Liver (tissue), 10 donors: ENCODE measurements at places on chromosomes 2 and 18. TPM values are rescaled to one million over a fixed set of nuclear protein-coding genes. Genes with fewer than 3 reads are reported as not detected.

GRCh38 chr2:71070294-71071093 is 2.0 kb downstream of the NAGK start:
- DNase-seq: no peak

ASTL gene
- total RNA-seq: not detected

FAP gene
- 0.23 TPM for total RNA-seq

DNA sequence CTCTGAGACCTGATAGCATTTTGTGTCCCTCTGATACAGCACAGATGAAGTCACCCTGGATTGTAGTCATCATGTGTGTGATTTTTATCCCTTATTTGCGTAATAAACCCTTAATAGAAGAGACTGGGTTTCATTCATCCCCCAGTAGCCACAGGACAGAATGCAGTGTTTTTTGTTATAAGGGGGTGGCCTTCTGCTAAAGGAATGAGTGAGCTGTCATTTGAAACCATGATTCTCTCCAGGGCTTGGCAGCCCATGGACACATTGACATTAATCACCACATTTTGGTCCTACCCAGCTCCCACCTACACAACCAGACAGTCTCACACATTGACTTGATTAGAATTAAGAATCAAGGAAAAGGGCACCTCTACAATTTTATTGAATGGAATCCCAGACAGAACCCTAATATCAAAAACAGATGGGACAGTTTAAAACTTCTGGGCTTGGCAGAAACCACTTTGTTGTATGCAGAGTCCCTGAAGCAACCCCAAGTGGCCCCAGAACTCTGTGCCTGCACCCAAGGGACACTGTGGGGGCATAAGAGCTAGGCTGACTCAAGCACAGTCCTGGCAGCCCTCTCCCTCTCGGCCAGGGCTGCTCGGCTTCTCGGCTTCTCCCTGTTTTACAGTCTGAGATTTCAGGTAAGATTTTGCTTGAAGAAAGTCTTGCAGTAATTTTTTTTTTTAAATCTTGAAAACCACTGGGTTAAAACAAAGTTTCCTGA is 254.0 kb upstream of the SLC14A2 start:
- DNase-seq: no peak

LDLRAD4 gene
- 15.6 TPM for total RNA-seq

DNA sequence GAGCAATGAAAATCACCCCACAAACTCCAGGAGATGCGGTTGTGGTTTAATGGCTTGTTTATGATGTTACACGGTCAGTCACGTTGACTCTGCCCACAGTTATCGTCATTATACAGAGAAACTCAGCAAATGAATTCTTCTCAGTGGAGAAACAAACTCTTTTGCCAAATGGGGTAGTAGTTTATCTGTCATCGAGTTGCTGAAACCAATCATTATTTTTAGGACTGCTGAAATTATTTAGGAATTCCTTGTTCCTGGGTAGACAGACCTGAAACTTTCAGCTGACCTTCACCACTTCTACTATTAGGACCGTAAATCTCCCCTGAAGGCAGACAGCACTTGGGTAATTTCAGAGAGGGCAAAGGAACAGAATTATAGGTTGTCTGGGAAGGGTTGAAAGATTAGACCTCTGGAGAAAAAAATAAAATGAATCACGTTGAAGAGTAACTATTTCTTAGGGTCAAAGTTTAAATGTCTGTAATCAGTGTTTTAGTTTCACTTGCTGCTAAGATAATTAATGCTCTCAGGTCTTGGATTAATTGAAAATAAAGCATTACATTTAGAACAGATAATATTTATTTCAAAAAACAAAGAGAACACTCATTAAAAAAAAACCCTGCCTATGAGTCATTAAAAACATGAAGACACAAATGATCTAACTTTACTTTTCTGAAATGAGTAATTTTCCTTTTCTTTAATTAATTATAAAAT is 52.1 kb upstream of the LYPD6 start:
- DNase-seq: no peak

ACMSD gene
- total RNA-seq: 11.9 TPM

GRCh38 chr2:23219666-23220065 is 165.3 kb upstream of the KLHL29 start:
- no peak for DNase-seq

DNA sequence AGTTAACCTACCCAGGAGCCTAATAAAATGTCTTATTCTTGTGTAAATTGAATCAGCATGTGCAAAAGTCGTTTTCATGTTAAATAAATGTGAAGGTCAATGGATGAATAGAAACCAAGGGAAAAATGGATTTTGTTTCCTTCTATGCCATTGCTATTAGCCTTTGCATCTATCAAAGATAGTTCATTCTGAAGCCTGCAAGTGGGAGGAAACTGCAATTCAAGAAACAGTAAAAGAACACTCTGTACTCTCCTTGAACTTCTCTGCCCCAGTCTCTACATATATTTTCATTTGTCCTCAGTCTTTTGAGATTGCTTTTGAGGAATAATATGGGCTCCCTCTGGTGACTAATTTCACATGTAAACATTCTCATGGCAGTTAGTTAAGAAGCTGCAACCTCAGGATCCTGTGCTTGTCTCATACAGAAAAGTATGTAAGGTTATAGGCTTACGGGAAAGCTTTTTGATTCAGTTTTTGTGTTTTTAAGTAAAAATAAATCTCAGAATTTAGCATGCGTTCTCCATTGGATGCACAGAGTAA is 1590.0 kb upstream of the LRRTM1 start:
- no peak for DNase-seq

GRCh38 chr18:60292186-60292585 is 80.4 kb downstream of the MC4R start:
- no peak for DNase-seq

DNA sequence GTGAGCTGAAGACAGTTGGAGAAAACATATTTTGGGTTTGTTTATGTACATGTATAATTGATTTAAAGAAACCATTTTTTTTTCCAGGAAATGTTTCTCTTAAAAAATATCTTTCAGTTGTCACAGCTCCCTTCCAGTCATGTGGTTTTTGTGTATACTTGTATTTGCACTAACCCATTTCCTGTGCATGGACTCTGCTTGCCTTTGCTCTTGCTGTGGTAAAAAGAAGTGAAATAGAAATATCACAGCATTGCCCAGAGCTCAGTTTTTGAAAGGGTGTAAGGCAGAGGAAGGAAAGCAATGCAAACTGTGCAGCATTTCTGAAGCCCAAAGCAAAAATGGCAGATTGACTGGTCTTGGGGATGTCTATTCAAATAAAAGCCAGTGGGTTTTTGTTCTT is 10.4 kb upstream of the DOCK10 start:
- no peak for DNase-seq

- DNase-seq: no peak
Observed at GRCh38 chr2:65823511-65823910, 391.1 kb upstream of the SPRED2 start.

DNA sequence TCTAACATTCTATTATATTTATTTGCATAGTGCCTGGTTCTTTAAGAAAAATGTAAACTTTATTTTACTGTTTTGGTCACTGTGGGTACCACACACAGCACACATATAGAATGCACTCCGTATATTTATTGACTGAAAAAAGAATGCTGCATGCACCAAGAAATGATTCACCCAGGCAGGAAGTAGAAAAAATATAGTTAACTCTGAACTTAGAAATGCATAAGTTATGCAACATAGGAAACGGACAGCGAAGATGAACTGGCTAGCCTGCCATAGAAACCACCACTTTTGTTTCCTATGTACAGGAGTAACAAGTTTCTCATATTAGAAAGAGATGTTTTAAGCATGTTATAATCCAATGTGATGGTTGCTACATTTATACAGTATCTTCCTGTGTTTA is 635.8 kb downstream of the DSC3 start:
- DNase-seq: no peak

DNA sequence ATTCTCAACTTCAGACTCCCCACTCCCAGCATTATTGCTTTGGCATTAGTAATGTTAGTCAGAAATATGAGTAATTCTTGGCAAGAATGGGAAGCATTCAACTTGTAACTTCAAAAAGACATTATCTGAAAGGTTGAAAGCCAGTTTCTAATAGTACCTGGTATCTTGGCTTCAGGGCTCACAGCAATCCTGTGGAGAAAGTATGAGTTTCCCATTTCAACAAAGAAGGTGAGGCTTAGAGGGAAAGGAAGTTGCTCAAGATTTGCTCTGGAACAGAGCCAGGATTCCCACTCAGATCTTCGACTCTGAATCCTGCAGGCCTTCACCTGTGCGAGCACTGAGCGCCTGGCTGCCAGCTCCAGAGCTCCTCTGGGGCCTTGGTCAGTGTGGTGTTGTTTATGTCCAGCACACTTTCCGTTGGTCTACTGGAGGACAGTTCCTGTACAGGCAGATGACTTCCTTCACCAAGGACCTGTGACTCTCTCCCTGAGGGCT is 136.1 kb downstream of the MCFD2 start:
- no peak for DNase-seq

DNA sequence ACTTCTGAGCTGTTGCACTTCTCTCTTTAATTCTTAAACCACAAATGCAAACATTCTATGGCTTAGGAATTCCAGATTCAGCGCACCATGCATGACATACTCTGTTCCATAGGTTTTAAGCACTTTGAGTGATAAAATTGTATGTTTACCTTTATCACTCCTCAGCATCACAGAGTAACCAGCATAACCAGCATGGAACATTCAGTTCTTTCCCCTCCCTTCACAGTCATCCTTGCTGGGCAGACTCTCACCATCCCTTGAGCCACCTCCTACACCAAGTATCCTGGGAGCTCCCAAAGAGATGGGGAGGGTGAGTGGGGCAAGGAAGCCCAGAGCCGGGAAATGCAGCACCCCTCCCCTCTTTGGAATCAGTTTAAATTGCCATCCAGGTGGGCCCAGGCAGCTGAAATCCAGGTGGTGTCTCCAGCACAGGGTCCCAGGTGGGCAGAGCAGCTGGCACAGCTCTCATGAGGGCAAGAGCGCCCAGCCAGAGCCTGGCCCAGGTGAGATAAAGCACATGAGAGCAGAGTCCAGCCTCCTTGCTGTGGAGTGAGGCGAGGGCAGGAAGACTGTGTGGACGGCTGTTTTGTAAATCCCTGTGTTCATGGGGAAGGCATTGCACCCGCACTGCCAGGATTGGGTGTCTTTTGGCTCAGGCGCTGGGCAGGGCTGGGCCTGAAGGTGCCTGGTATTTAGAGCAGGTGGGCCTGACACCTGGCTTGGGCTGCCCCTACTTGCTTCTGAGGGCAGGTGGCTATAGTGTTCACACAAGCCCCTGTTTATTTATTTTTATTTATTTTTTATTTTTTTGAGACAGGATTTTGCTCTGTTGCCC is 36.8 kb downstream of the LAMA3 start:
- no peak for DNase-seq

- no peak for DNase-seq
Observed at GRCh38 chr18:28063926-28064325, 113.0 kb downstream of the CDH2 start.

GKN1 gene
- not detected for total RNA-seq

DNA sequence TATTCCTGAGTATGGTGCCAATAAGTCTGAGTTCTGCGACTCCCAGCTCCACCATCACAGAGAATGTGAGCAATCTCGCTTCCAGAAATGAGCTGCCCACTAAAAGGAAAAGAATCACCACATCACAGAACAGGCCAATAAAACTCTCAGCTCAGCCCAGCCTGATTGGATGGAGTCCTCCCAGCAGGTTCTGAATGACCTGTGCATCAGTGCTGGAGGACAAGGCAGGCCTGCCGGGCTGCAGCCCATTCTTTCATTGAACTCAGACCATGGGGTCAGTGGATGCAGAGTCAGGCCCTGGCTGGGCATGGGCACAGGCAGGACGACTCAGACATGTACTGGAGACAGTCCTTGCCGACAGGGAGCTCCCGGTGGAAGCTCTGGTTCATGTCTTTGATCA is 132.7 kb upstream of the REV1 start:
- no peak for DNase-seq

- DNase-seq: no peak
Observed at GRCh38 chr2:206435742-206436141, 7.6 kb upstream of the ADAM23 start.

DNA sequence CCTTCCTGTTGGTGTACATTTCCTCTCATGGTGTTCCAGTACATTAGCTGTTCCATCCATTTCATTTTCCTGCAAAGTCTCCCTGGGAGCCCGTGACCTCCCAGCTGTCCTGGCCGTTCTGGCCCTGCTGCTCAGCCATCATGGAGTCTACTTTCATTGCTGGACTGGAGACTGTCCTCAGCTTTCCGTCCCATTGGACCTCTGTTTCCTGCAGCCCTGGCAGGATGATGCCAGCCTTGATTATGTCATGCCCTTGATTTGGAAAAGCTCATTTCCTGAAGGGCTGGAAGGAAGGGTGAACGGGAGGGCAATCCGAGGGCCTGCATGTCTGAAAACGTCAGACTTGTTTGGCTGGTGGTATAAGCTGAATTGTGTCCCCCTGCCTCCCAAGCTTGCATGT is 205.5 kb upstream of the HS6ST1 start:
- DNase-seq: no peak

DNA sequence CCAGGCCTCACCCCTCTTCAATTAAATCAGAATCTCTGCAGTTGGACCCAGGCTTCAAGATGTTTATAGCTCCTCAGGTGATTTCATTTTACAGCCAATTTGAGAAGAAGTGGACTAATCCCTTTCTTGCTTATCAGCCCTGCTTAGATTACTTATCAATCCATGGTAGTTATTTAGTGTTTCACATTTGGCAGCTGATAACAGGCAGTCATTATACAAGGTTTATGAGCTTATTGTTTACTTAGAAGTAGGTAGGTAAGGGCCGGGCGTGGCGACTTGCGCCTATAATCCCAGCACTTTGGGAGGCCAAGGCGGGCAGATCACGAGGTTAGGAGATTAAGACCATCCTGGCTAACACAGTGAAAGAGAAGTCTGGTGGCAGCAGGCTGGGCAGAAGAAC is 237.5 kb downstream of the CTNNA2 start:
- no peak for DNase-seq

- peak; percentile 67 for DNase-seq
Observed at GRCh38 chr2:26577442-26578112, 63.6 kb downstream of the CIB4 start.

- no peak for DNase-seq
Observed at GRCh38 chr18:36692371-36692770, 136.4 kb downstream of the TPGS2 start.

DNA sequence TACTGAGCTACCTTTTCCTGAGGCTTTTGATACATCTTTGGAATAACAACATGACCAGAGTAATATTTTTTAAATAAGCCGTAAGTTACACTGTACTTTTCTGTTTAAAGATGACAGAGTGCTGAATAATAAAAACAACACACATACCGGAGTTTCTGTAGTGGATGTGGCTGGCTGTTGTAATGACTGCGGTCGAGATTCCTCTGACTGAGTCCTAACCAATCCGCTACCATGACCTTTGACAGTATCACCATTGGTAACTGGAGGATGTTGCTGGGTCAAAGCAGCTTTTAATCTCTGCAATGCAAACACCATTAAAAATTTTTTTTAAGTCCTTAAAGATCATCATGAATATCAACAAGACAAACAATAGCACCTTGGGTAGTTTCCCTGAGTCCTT is 70.7 kb downstream of the ATF2 start:
- DNase-seq: no peak

DNA sequence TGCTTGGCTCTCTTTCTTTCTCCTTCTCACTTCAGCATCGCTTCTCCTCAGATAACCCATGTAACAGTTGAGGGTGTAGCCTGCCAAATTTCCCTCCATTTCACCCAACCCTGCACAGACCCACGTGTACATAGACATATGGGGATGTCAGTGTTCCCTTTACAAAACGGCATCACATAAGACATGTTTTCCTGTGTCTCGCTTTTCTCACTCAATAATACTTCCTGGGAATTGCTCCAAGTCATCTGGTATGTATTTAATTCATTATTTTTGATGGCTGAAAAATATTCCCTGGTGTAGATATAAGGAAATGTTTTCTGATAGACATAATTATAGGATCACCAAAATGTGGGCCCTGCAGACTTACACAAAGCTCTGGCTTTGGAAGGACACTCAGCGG is 176.8 kb downstream of the LOXHD1 start:
- no peak for DNase-seq
